CD8-positive, alpha-beta T cell (primary cell): ENCODE measurements at places on chromosomes 7 and 10.

- no peak for DNase-seq
Measured at GRCh38 chr7:92698237-92698841, 108.1 kb upstream of the FAM133B start.

DNA sequence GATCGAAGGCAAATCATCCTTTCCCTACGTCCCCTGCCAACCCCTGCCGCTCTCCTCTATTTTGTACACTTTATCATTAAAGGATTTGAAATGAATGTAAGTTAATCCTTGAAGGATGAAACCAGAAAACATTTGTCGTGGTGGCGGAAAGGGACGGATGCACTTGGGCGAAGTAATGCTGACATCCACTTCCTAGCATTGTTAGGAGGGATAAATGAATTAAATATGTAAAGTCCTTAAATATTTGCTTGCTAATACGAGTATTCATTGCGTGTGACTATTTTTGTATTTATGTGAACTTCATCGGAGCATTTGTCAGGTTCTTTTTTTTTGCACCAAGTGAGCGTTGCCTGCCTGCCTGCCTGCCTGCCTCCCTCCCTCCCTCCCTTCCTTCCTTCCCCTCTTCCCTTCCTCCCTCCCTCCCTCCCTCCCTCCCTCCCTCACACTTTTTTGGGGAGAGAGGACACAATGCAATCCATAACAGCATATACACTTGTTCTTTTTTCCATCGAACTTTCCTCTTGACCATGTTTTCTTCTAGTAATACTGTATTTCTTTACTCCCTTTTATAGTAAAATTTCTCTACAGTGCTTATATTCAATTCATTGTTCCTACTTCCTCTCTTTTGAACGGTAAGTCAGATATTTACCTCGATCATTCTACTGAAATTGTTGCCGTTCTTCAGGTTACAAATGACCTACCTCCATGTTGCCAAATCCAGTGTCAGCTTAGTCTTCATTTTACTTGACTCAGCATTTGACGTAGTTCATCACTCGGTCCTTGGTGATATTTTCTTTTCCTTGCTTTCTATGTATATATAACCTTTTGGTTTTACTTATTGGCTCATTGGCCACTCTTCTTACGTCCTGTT, 831 bp downstream of the CCDC7 start:
- DNase-seq = no peak

GRCh38 chr10:17981766-17982380, 30.2 kb downstream of the SLC39A12 start:
- DNase-seq = no peak

DNA sequence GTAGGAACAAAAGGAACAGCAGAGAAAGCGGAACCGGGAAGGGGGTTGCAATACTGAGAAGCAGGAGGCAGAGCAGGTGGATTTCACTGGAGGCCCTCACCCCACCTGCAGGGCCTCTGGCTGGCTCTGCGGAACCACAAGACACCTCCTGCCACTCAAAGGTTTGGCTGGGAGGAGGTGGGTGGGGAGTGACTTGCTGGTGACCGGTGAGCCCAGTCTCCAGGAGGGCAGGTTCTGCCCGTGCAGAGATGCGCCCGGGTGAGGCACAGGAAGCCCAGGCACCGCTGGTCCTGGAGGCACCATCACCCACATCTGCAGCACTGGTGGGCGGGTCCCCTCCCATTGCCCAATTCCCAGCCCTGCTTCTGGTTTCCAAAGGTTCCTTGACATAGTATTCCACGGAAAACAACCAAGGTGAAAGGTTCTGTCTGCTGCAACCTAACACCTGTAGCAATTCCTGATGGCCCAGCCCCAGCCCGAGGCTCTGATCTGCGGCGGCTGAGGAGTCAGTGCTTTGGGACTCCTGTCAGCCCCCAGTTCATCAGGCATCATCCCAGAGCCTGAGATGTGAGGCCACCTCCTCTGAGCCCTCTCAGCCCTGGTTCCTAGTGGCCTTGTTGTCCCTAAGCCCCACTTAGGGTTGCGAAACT, 64.4 kb downstream of the CALML3 start:
- DNase-seq = no peak

DNA sequence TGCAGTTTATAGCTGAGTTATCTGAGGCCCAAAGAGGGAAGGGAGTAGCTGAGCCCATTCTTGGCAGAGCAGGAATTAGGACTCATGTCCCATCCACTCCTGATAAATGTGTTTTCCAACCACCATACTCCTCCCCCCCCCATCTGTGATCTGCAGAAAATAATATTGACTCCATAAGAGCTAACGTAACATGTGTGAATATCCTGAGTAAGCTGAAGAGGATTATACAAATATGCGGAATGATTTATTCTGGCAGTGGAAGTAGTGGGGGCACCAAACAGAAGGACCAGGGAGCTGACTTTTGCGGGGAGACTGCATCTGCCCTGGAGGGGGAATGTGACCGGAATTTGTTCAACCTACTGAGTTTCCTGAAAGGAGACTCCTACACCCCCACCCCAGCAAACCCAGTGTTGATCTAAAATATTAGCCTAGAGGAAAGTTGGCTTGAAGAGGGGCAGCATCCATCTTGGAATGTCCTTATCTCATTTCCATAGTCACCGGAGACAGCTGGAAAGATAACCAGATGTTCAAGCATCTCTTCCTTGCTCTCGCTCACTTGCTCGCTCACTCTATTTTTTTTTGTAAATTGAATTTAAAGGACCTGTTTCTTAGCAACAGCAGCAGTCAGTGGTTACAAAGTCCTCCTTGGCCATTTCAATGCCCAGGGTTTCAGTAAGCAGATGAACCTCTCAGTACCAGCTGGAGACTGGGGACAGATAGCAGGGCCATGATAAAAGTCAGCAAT, 114.7 kb downstream of the RPS24 start:
- DNase-seq = no peak

DNA sequence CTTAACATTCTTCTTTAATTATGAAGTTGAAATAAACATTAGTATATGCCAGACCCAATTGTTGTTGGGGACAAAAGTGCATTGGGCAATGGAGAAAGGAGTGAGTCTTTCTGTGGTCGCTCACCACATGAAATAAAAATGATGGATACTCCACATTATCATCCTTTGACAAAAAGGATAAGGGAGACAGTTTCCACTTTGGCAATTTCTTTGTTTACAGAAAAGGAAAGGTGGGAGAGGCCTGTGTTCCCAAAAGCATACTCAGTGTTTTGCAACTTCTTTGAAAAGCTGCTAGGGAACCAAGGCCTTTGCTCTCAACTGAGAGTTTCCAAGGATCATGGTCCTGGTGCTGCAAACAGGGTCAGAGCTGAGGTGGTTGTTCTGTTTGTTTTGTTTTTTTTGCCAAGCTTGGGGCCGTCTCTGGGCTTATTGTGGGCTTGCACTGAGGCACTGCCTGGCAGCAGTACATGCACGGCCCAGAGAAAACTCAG, 341.9 kb downstream of the TNS3 start:
- no peak for DNase-seq
